CD4-positive, CD25-positive, alpha-beta regulatory T cell (primary cell): ENCODE measurements at places on chromosomes 5 and 9.

DNA sequence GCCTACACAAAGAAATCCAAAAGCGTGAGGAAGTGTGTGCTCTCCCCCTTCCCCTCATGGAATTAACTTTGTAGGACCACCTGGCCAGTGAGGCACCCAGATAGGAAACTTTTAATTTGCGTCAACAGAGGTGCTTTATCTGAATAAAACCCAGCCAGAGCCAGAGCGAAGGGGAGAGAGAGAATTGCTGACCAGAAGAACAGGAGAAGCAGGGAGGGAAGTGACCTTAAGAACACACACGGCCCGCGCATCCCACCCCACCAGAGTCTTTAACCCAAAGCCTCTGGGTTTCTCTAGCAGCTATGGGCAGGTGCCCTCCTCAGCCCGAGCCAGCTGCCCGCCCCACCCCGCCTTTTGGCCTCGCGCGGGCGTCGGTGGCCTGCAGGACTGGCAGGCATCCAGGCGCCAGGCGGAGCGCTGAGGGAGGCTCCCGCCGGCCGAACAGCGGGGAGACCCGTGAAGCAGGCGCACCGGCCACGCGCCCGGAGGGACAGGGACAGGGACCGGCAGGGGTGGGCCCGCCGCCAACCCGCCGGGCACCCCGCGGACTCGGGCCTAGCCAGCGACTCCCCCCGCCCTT is 580 bp downstream of the ERAP1 start:
- DNase-seq, result peak; percentile 60

DNA sequence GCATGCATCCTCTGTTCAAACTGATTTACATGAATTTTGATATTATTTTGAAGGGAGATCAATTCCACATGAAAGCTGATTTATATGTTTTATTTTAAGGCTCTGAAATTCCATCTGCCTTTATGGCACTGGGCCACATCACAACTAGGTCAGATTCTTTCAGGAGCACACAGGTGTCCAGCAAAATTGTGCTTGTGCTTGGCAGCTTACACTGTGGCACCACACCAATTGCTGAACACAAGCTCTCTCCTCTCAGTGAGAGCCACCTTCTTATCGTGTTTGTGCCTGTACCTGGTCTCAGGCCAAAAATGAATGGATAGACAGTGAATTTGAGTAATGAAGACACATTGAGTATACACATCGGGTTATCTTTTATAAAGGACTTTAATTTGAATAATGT is 200.4 kb downstream of the CDH10 start:
- DNase-seq, result no peak

DNA sequence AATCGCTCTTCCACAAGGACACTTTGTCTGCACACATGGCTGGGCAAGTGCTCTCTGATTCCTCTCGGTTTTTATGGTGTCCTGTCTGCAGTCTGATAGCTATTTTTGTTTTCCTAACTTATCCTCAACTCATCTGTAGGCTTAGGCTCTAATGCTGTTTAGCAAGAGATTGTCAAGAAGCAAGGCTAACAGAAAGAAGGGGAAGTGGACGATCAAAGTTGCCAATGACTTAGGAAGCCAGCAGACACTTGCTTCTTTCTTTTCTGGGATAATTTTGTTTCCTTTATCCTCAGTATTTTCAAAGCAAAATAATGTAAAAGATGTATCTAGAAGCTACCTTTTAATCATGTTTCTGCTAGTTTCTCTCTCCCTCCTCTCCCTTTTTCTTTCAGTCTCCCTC is 130.7 kb downstream of the PRKACG start:
- no peak for DNase-seq

DNA sequence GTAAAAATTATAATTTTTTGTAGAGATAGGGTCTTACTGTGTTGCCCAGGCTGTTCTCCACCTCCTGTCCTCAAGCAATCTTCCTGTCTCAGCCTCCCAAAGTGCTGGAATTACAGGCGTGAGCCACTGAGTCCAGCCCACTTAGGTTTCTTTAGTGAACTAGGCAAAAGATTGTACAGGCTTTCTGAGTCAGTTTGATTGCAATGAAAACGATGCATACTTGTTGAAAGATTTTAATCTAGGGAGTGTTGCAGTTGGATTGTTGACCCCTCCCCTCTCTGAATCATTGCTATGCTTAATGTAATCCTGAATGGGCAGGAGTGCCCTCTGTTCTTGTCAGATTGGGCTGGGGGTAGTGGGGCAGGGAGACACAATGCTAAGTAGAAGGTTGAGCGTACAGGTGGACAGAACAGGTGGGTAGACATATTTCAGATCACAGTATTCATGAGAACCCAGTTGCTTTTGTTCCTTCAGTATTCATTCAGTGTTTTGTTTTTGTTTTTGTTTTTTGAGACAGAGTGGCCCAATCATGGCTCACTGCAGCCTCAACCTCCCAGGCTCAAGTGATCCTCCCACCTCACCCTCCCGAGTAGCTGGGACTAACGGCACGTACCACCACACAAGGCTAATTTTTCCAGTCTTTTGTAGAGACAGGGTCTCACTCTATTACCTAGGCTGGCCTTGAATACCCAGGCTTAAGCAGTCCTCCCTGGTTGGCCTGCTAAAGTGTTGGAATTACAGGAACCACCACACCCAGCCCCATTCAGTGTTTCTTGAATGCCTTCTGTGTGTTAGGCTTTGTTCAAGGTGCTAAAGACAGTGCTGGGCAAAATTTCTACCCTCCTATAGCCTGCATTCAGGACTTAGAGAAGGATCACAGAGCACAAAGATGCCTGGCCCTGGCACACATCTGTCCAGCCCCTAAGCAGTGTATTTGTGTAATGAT is 70.1 kb downstream of the KIAA1958 start:
- DNase-seq, result no peak

DNA sequence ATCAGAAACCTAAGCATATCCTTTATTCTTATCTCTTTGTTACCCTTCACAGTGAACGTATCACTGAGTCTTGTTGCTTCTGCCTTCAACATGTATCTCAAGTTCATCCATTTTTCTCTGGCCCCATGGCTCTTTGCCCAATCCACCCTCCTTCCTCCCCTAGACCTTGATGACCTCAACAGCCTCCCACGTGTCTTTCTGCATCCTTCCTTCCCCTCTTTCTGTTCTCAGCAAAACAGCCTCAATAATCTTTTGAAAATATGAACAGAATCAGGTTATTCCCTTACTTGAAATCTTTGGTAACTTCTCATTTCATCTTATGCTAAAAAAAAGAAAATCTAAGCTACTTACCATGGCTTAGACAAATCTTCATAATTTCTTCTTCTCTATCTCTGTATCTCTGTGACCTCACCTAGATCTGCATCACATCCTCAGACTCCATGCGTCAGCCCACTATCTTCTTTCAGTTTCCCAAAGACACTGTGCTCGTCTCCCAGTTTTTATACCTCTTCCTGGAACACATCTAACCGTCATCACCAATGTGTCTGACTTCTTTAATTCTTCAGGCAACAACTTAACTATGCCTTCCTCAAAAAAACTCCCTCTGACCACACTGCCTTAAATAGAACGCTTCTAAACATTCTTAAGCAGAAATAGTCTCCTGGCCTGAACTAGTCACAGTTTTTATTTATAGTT is 208.0 kb downstream of the PARP8 start:
- no peak for DNase-seq

DNA sequence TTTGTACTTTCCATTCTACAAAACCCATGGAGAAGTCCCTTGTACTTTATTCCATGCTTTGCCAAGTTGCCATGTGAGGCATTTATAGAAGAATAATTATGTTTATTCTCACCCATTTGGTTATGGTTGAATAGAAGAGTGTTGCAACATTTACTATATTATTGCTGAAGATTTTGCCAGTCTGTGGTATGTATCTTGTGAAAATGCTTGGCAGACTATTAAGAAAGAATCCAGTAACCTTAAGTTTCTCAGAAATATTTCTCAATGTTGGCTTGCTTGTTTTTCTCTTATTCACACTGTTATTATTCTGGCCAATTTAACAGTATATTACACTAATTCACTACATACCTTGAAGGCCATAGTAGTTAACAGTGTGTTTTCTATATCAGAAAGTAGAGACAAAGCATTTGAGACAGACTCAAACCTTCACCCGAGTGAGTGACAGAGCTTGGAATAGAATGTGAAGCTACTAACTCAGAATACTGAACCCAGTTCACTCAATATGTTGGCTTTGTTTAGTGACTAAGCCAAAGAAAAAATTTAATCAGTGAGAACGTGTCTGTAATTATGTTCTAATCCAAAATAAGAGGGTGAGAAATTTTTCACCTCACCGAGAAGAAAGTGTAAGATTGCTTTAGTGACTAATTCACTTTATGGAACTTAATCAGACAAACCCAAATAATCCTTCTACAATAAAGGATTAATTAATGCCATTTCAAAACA is 184.4 kb downstream of the CWC27 start:
- DNase-seq, result no peak

GRCh38 chr9:87657190-87657589 is 68.7 kb upstream of the CTSL start:
- no peak for DNase-seq

- no peak for DNase-seq
Observed at GRCh38 chr5:142432369-142432863, 107.6 kb upstream of the SPRY4 start.

DNA sequence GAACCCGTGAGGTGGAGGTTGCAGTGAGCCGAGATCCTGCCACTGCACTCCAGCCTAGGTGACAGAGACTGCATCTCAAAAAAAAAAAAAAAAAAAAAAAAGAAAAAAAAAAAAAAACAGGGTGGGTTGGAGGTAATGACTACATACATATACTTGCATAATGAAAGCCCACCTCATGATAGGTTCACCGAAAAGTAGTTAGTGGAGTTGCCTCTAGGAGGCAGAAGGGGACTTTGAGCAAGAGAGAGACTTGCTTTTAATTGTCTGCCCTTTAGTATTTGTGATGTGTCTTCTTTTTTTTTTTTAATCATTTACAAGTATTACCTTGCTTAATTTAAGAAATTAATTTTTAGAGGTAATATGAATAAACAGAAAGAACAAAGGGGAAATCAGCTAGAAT is 99.8 kb downstream of the PPARGC1B start:
- no peak for DNase-seq
